ENCODE measurements at places on chromosomes 13 and 19. TPM values are rescaled to one million over a fixed set of nuclear protein-coding genes. Genes with fewer than 3 reads are reported as not detected.

TPTE2 gene
- total RNA-seq = 0.44 TPM

DNA sequence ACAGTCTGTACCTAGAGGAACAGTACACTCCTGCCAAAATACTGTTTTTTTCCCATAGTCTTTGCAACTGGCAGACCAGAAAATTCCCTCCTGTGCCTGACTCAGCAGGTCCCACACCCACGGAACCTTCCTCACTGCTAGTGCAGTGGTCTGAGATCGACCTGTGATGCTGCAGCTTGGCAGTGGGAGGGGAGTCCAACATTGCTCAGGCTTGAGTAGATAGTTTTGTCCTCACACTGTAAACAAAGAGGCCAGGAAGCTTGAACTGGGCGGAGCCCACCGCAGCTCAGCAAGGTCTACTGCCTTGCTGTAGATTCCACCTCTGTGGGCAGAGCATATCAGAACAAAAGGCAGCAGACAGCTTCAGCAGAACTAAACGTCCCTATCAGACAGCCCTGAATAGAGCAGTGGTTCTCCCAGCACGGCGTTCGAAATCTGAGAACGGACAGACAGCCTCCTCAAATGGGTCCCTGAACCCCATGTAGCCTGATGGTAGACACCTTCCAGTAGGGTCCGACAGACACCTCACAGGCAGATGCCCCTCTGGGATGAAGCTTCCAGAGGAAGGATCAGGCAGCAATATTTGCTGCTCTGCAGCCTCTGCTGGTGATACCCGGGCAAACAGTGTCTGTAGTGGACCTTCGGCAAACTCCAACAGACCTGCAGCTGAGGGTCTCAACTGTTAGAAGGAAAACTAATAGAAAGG, 92.7 kb downstream of the SUCLA2 start:
- DNase-seq = no peak

DNA sequence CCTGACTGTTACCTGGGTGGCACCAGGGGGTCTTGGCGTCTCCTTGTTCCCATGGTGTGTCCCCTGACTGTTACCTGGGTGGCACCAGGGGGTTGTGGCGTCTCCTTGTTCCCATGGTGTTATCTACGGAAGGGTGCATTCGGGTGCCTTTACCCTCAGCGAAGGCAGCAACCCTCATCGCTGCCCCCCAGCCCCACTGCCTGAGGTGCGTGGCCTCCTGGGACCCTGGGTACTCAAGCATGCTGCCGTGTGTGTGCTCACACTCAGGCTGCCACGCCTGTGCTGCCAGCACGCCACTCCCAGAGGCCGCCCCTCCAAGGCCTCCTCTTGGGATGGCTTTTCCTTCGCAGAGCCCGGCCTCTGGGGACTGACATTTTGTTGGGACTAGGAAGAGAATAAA, 25.1 kb downstream of the TFDP1 start:
- DNase-seq = no peak

HRC gene
- total RNA-seq = 5.1 TPM

DNA sequence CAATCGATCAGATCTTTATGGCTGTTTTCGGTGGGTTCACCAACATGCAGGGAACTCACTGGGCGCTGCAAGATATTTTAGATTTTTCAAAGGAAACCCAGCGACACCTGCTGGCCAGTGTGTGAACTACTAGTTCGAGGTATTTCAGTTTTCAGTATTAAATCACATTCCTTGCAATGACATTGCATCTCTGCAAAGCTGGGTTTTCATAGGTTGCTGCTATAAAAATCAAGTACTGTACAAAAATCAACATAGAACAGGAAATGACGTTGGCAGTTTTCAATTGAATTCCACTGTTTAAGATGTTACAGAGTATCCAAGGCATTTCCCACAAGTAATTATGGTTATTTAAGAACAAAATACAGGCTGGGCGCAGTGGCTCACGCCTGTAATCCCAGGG, 17.6 kb downstream of the LIG1 start:
- peak; percentile 62 for DNase-seq

DNA sequence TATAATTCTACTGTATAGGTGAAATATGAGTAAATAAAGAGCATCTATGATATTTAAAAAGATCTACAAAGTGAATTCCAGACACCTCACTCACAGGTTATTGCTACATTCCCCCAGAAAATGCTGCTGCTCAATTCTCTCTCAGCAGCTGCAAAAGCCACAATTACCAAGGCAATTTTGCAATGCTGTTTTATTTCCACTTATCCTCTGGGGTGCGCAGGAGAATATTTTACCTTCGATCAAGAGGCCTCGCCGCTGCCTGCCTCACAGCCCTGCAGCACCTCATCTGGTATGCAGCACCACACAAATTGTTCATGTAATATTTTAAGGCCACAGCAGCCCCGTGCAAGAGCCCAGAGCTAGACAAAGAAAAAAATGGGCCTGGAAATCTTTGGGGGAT, 333.2 kb downstream of the DNAJC15 start:
- no peak for DNase-seq

DNA sequence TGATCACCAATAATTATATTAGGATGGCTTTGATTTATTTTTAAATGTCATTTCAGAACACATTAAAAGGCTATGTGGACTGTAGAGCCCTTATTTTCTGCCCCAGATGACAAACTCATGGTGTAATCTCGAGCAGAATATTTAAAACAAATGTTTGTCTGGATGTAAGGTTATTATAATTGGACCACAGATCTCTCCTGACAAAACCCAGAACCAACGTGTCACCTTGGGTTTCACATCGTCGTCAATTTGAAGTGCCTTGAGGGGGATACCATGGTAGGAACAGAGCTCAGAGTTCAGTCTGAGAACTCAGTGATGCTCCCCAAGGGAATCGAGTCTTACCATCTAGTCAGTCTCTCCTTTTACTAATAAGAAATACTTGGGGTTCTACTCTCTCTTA, 2.8 kb downstream of the SACS start:
- no peak for DNase-seq

TEX29 gene
- total RNA-seq = not detected

GRCh38 chr13:59531571-59532091, 632.1 kb downstream of the DIAPH3 start:
- DNase-seq = peak; percentile 85

PEX11G gene
- 7.8 TPM for total RNA-seq

- DNase-seq = no peak
These were observed 6.5 kb upstream of the SLC44A2 start for GRCh38 chr19:10618846-10619245.
